ENCODE measurements at places on chromosomes 12 and 14.

DNA sequence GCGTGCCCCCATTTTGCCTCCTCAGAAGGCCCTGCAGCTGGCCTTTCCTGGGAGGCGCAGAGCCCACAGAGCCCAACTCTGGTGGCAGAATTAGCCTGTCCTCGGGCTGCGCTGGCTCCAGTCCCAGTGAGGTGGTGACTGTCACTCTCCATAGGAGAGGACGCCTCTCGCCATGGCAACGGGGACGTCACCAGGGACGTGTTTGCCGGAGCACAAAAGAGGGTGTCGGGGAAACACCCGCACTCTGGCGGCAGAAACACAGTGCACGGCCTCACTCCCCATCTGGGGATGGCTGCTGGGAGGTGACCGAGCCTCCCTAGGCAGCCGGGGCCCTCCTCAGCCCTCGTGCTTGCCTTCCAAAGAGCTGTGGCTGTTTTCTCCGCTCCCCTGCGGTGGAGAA, 50.2 kb upstream of the NCOR2 start:
- DNase-seq = no peak

DNA sequence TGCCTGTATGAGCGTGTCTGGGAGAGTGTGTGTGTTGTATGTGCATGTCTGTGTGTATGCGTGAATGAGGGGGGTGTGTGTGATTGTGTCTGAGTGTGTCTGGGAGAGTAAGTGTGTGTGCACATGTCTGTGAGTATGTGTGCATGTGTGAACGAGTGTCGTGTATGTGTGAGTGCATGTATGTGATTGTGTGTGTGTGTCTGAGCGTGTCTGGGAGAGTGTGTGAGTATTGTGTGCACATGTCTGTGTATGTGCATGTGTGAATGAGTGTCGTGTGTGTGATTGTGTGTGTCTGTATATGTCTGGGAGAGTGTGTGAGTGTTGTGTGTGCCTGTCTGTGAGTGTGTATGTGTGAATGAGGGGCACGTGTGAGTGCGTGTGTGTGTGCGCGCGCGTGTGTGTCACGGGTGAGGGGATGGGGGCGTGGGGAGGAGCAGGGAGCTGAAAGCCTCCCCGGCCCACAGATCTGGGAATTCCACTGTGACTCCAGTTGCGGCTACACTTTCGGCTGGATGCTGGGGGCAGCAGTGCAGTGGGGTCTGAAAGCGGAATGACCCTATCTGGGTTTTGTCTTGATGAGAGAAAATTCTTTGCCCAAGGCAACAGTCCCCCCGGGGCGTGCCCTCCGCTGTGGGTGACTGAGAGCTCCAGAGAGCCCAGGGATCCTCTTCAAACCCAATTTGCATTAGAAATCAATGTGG, 138.1 kb upstream of the MED13L start:
- no peak for DNase-seq

- DNase-seq = no peak
Measured at GRCh38 chr14:34181338-34181737, 230.5 kb upstream of the EGLN3 start.

GRCh38 chr12:45220363-45220931, 4.6 kb downstream of the ANO6 start:
- DNase-seq = no peak

DNA sequence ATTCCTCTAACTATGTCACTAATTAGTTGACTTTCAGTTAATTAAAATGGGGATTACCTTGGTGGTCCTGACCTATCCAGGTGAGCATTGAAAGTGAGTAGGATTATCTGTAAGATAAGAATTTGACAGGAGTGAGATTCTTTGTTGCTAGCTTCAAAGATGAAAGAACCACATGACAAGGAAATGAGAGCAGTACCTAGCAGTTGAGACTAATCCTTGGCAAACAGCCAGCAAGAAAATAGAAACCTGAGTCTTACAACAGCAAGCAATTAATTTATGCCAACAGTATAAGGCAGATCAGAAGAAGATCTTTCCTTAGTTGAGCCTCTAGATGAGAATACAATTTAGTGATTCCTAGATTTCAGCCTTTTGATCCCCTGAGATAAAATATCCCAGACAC, 1058.4 kb downstream of the LRFN5 start:
- no peak for DNase-seq

GRCh38 chr14:73372529-73372928, 85.8 kb downstream of the NUMB start:
- DNase-seq = no peak

- DNase-seq = no peak
Measured at GRCh38 chr12:105538880-105539279, 208.4 kb downstream of the C12orf75 start.

DNA sequence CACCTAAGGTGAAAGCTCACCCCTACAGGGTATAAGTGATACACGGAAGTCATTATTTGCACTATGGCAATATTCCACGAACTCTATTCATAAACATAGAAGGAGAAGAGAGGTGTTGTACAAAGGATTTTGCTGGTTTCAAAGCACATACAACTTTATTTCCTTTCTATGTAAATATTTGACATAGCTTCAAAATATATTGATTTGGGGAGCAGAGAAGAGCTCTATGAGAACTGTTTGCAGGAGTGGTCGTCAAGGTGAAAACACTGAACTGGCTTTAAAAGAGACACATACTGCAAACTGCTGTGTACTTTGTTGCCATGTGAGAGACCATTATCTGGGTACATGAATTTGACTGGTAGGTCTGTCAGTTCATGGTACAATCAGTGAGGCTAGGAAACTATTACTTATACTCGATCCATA, 16.7 kb downstream of the CNIH1 start:
- DNase-seq = no peak

GRCh38 chr12:85390266-85390665, 110.2 kb downstream of the ALX1 start:
- no peak for DNase-seq

Data from amniotic stem cell (primary cell).